ENCODE measurements at places on chromosomes 16 and 17. TPM values are rescaled to one million over a fixed set of nuclear protein-coding genes. Genes with fewer than 3 reads are reported as not detected.

The MT1G gene
- total RNA-seq, result not detected

The LDHD gene
- 0.98 TPM for total RNA-seq

The EVPLL gene
- not detected for total RNA-seq

The KRTAP16-1 gene
- total RNA-seq, result not detected

The JPT1 gene
- 292 TPM for total RNA-seq

The MRPL58 gene
- 81.3 TPM for total RNA-seq

The SPNS3 gene
- 0.21 TPM for total RNA-seq

The HBA1 gene
- not detected for total RNA-seq

The ZDHHC1 gene
- total RNA-seq, result not detected

The TBC1D3I gene
- total RNA-seq, result not detected

The PLCG2 gene
- total RNA-seq, result 0.41 TPM

The SMIM5 gene
- 1.2 TPM for total RNA-seq

The LPO gene
- not detected for total RNA-seq

The GPR179 gene
- total RNA-seq, result 0.08 TPM

The KRT33A gene
- total RNA-seq, result not detected

The BICDL2 gene
- total RNA-seq, result not detected

The RPRML gene
- total RNA-seq, result 0.56 TPM

The TANGO6 gene
- total RNA-seq, result 15.8 TPM

The KRT12 gene
- 3.4 TPM for total RNA-seq

The ANKRD40CL gene
- total RNA-seq, result not detected

The TP53TG3D gene
- total RNA-seq, result 3.8 TPM

The TNK1 gene
- 2.4 TPM for total RNA-seq

The CES3 gene
- 4.5 TPM for total RNA-seq

The GUCY2D gene
- total RNA-seq, result not detected

The HSF5 gene
- total RNA-seq, result not detected

The CACNG3 gene
- not detected for total RNA-seq

The MYH8 gene
- not detected for total RNA-seq

The ACBD4 gene
- 10.2 TPM for total RNA-seq

The NKD1 gene
- 0.08 TPM for total RNA-seq

The ZCCHC14 gene
- 3.4 TPM for total RNA-seq

The CDH1 gene
- total RNA-seq, result not detected

The WFDC1 gene
- total RNA-seq, result not detected

The HIC1 gene
- 0.05 TPM for total RNA-seq

The PITPNM3 gene
- 1.1 TPM for total RNA-seq

The IL34 gene
- total RNA-seq, result not detected

The VAT1 gene
- 93.3 TPM for total RNA-seq

The ACAP1 gene
- total RNA-seq, result 2.5 TPM

The FN3K gene
- 0.72 TPM for total RNA-seq

The DHX58 gene
- total RNA-seq, result 7.0 TPM

The NHERF2 gene
- total RNA-seq, result 113 TPM

The GINS2 gene
- 27.1 TPM for total RNA-seq

The C17orf78 gene
- total RNA-seq, result not detected

The FOXN1 gene
- not detected for total RNA-seq

The SMPD3 gene
- 0.53 TPM for total RNA-seq

The KRTAP1-5 gene
- total RNA-seq, result not detected

The AHSP gene
- not detected for total RNA-seq

The ENO3 gene
- 7.2 TPM for total RNA-seq

The STH gene
- not detected for total RNA-seq

The MYH11 gene
- not detected for total RNA-seq

The ADGRG3 gene
- 0.27 TPM for total RNA-seq
